ENCODE measurements at places on chromosomes 6 and 20.

- DNase-seq = no peak
These were observed 23.6 kb downstream of the ENPP1 start for GRCh38 chr6:131831392-131831791.

DNA sequence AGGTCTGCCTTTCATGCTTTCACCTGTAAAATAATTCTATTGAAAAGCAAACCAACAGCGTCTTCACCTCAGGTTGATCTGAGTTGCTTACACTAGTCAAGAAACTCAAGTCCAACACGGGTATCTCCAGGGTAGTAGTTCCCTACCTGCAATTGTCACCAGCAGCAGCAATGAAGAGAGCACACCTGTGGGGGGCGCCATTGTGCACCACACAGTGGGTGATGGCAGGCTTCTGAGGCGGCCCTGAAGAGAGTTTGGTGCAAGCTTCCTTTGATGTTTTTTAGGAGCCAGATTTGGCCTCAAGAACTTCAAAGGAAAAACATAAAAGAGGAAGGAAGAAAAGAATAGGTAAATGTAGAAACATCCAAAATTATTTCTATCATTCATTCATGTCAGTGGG lies 45.1 kb downstream of the KIAA0319 start:
- no peak for DNase-seq

DNA sequence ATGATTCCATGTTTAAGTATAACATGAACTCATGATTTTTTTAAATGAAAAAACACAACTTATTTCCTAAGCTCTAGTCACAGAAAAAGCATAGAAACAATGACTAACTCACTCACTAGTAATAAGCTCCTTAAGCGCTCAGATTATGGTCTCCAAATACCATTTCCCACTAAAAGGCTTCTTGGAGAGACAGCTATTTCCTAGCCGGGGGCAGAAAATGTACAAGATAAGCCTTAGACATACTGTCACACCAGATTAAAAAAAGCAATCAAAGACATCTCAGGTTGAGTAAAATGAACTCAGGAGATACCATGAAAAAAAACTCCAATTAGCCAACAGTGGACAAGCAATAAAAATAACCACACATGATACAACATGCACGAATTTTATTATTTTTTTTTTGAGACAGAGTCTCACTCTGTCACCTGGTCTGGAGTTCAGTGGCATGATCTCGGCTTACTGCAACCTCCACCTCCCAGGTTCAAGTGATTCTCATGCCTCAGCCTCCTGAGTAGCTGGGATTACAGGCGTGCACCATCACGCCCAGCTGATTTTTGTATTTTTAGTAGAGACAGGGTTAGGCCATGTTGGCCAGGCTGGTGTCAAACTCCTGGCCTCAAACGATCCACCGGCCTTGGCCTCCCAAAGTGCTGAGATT lies 14.9 kb downstream of the SRPK1 start:
- no peak for DNase-seq

- DNase-seq = peak; percentile 78
These were observed 129.1 kb downstream of the PACRG start for GRCh38 chr6:162856885-162857284.

- DNase-seq = no peak
These were observed 64.9 kb downstream of the SYCP2L start for GRCh38 chr6:10951675-10952282.

GRCh38 chr6:90502381-90502780 lies 84.5 kb downstream of the MAP3K7 start:
- no peak for DNase-seq

- no peak for DNase-seq
These were observed 547.5 kb downstream of the COL12A1 start for GRCh38 chr6:74658391-74658790.

All from C1 segment of cervical spinal cord (tissue), 14 donors.